Activated naive CD4-positive, alpha-beta T cell treated with anti-CD3 and anti-CD28 coated beads, Interleukin-2, amount 10 ng/mL, durations not matched to agents 7 days and 5 days (primary cell): ENCODE measurements at places on chromosomes 6 and 20.

DNA sequence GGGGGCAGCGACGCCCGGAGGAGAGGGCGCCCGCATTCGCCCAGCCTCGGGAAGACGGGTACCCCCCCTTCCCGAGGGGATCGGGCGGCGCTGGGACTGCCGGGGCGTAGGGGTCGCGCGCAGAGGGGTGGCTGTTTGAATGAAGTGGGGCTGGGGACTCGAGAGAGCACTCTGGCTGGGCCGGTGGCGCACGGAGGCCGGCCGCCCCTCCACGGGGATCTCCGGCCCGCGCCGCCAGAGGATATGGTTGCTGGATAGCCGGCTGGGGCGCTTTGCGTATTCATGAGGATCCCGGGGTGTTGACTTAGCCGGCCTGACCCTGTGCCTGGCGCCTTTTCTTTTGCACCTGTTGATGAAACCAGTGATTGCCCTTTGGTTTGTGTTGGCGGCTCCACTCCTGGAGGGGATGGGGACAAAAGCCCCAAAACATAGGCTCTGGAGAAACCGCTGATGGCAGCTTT lies 469 bp downstream of the SYNJ2 start:
- DNase-seq = peak; percentile 55

DNA sequence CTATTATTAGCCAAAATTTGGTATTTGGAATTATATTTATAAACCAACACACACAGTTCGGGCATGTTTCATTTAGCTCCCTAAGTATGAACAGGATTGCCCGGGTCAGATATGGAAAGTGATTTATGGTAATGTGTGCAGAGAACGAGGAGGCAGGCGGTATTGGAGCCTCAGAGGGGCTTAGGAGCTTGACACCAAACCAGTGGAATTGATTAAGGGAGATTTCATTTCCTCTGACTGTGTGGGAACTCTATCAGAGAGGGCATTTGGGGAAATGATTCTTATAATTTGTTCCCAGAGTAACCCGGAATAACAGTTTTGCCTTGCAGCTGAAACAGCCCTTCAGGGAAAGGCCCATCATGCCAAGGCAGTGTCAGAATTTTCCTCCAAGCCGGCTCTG lies 115.1 kb upstream of the SPTLC3 start:
- no peak for DNase-seq

DNA sequence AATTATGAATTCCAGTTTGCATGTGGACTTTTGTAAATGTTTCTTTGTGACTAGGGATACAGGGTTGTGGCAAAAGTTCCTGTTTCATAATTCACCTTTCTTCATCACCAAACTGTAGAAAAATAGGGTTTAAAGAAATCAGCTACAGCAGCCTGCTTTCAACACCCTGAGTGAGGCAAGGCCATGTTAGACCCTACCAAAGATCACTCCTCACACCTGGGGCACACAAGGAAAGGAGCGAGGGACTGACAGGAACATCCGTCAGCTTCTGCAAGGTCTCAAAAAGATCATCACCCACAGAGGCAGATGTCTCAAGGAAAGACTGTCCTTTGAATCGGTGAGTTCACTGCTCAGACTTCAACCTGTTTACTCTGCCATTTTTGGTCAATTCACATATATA lies 10.5 kb upstream of the STX11 start:
- DNase-seq = no peak

- no peak for DNase-seq
Measured at GRCh38 chr6:53284901-53285300, 63.8 kb downstream of the ELOVL5 start.

DNA sequence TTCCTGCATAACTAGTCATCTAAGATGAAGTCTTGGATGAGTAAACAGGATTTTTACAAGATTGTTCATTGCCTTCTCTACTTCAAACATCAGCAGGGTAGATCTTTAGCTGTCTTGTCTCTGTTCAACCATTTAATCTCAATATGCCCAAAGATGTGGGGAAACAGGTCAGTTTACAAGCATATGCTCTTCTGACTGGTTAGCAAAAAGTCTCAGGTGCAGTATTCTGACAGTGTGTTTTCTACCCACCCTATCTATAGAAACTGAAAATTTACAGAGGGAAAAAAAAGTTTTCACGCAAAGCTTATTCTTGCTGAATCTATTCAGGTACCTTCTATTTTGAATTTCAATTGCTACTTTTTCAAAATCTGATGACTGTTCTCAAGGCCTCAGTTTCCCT lies 29.0 kb downstream of the MAP3K5 start:
- no peak for DNase-seq

- DNase-seq = no peak
Measured at GRCh38 chr6:34110610-34111009, 35.3 kb downstream of the GRM4 start.

- DNase-seq = peak; percentile 85
Measured at GRCh38 chr6:31834367-31835250, 7.1 kb downstream of the HSPA1B start.

GRCh38 chr6:70369332-70369950 lies 43.9 kb upstream of the FAM135A start:
- DNase-seq = peak; percentile 76

DNA sequence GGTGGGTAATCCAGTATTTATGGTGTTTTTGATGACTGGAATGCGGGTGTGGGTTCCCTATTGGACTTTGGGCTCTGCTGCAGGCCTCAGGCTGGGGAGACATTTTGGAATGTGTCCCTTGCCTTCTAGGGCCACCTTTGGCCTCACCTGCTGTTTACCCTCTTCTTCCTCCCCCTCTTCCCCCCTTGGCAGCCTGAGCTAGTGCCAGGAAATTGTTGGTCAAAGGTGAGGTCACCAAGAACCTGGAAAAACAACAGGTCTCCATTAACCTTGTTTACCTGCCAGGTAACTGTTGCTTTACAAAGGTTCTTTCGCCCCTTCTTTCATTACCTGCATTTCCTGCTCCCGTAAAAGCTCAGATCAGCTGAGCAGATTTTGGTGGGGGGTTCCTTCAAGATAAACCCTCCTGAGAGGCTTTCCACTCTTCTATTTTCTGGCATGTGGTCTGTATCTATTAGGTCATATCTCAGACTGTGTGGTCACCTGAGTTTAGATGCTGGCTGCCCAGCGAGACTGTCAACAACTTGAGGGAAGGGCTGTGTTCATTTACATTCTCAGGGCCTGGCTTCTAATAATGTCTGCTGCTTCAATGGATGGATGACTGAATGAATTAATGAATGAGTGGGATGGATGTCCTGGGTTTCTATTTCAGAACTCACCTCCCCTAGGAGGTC lies 34.7 kb downstream of the VEGFA start:
- DNase-seq = no peak

- DNase-seq = no peak
Measured at GRCh38 chr6:87794922-87795885, 93.2 kb upstream of the AKIRIN2 start.

- no peak for DNase-seq
Measured at GRCh38 chr6:5237805-5238204, 22.9 kb downstream of the LYRM4 start.

DNA sequence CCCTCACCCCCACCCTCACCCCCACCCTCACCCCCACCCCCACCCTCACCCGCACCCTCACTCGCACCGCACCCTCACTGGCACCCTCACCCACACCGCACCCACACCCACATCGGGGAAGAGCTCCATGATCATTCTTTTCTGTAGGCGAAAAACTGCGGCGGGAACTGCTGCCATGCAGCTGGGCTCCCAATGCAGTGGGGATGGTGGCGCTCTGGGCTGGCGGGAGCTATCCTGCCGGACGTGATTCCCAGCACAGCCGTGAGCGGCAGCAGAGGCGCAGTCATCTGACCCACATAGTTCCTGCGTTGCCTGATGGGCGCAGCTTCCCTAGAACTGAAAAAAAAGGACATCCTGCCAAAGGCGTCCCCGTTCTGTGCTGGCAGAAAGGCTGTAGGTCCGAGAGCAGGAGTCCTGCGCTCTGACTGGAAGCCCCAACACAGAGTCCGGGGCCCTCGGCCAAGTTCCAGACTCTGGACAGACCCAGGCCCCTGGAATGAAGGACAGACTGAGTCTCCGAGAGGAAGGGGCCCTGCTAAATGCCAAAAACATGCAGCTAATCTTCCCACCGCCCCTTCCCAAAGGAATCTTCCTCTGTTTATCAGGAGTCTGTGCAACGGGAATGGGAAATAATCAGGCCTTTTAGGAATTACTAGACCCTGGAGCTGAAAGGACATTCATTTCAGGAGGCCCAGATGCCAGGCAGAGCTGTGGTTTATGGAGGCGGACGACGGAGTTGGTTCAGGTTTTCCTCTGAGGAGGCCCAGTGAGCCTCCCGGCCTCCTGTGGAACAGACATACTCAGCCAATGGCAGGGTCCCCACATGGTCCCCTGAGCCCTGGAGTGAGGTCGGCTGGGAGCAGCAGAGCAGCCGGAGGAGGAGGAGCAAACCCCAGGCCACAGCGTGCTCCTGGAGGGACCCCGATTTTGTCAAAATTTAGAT lies 14.1 kb upstream of the TCFL5 start:
- no peak for DNase-seq

DNA sequence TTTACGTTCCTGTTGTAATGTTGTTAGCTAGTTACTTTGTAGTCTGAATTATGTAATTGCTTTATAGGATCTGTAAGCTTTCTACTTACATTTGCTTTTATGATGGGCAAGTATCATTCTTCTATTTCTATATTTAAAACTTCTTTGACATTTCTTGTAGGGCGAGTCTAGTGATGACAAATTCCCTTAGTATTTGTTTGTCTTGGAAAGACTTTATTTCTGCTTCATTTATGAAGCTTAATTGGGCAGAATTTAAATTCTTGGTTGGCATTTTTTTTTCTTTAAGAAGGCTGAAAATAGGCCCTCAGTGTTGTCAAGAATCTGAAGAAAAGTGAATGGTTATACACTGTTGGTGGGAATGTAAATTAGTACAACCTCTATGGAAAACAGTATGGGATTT lies 506.3 kb downstream of the TENT5A start:
- no peak for DNase-seq

DNA sequence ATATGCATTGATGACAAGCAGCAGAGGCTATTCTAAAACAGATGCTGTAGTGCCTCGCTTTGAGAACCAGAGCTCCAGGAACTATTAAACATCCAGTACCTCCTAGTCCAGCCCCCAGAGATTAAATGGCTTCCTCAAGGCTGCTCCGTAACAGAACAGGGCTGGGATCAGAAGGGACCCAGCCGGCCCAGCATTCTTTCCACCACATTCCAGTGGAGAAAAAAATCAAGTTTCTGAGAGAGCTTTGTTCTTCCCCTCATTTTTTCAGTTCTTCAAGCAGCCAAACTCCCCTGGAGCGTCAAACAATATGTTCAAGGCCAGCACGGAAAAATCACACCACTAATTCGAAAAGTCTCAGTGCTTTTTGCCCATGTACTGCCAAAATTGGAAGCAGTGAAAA lies 5.8 kb upstream of the STMND1 start:
- no peak for DNase-seq

- no peak for DNase-seq
Measured at GRCh38 chr6:164859816-164860215, 449.6 kb downstream of the C6orf118 start.

- DNase-seq = no peak
Measured at GRCh38 chr20:58111310-58112016, 117.0 kb downstream of the ANKRD60 start.

DNA sequence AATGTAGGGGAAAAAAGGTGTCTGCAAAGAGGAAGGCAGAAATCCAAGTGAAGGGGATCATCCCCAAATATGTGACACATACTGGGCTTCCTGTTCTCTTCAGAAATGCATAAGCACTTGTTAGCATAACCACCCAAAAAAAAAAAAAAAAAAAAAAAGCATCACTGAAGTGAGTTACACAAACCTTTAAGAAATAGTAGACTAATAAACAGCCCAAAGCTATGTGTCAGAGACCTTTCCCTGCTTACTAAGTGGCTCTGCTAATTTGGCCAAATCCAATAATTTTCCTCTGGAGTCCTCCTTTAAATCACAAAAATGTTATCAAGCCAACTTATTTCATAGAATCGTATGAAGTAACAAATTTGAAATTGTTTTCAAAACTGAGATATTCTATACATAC lies 7.5 kb upstream of the DST start:
- no peak for DNase-seq

DNA sequence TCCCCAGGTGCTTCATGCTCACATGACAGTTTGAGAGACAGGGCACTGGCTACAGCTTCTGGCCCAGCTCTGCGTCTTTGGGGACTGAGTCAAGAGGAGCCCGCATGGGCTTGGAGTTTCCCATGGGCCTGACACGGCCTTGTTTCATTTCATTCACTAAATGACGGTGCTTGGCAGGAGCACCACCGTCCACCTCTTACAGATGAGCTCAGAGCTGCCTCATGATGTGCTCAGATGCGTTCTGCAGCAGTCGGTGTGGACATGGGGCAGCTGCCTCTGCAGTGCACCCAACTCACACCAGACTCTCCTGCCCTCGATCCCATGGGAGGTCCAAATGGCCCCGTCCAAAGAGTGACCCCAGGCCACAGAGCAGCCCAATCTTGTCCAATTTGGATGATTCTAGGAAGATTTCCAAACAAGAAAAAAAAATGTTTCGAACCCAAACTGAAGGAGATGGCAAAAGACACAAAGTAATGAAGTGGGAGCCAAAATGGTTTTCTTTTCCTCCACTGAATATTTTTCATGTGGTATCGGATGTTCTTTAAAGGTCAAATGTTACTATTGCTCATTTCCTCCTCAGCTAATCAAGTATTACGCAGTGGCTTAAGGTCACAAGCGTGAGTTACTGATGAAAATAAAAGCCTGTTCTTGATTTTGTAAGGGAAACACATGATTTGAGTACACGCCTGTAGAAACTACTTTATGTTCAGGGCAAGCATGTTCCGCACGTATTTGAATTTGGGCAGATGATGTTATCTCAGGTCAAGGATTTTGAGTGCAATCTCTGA lies 524.2 kb downstream of the CDH26 start:
- DNase-seq = no peak

DNA sequence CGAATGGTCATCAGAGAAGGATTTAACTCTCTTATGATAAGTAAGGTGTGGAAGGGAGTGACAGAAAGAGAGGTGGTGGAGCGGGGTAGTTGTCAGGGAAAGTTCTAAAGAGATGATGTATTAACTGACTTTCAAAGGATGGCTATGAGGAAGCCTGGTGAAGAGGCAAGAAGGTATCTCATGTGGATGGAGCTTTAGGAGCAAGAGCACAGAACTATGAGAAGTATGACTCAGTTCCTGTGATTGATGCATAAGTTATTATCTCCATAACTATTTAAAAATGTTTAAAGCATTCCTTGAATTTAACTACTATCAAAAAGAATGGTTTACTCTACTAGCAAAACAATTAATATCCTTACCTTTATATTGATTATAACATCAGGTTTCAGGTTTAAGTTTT lies 28.8 kb downstream of the AK9 start:
- DNase-seq = no peak

- DNase-seq = no peak
Measured at GRCh38 chr6:129860908-129861665, at the start of gene TMEM244. TSS of gene TMEM244 (minus strand) at chr6:129861315. CDS start at chr6:129861188, 127 bp downstream.
